Heart left ventricle (tissue), 16 donors: ENCODE measurements at places on chromosomes 1 and 21. TPM values are rescaled to one million over a fixed set of nuclear protein-coding genes. Genes with fewer than 3 reads are reported as not detected.

GRCh38 chr1:35935442-35936388, 4.8 kb downstream of the AGO3 start:
- DNase-seq = no peak

Gene OPRD1
- not detected for total RNA-seq

DNA sequence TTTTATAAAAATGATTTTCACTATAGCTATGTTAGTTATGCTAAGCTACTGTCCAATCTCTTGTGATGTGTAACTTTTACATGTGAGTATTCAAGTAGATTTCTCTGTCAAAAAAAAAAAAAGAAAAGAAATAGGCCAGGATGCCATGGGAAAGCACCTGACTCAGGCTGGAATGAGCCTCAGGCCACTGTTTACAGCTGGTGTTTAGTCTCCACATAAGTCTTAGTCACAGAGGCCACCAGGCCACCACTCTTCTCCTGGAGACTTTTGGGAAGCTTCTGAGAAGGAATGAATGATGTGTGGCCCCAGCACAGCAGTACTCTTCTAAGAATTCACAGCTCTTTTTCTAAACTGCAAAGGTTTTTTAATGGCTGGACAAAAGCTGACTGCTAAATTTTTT, 48.9 kb downstream of the CHML start:
- DNase-seq = no peak

DNA sequence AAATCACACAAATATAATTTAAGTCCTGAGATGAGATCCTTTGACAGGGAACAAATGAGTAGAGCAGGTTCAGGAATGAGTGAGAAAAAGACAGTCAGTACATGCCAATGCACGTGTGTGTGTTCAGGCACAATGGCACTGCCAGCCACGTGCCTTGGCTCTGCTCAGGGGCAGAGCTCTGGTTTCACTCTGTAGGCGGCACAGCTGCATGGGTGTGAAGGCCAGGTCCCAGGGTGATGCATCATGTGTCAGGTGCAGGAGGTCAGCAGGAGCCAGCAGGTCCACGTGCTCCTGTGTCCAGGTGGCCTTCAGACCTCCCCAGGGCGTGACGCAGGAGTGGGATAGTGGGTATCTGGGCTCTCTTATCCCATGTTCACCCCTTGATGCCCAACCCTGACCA, 386.1 kb downstream of the KCNH1 start:
- DNase-seq = no peak

- peak; percentile 87 for DNase-seq
These were observed 25.8 kb downstream of the ABCA4 start for GRCh38 chr1:94095112-94095637.

DNA sequence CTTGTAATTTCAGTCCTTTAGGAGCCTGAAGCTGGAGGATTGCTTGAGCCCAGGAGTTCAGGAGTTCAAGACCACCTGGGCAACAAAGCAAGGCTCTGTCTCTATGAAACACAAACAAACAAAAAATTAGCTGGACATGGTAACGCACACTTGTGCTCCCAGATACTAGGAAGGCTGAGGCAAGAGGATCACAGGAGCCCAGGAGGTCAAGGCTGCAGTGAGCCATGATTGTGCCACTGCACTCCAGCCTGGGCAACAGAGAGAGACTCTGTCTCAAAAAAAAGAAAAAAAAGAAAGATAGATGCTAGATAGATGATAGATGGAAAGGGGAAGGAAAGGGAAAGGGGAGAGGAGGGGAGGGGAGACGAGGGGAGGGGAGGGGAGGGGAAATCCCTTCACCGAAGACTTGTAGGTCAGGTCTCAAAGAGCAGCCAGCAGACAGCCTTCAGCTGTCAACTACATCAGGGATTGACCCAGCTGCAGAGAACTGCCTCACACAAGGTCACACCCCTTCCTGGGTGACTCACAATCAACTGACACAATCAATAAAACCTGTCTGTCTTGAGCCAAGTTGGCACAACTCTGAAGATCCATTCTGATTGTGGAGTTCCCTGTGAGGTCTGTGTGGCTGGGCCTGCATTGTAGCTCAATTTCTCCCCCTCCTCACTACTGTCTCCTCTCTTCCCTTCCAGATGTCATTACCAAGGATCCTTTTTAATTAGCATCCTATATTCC, 200.6 kb downstream of the RGS7 start:
- no peak for DNase-seq

GRCh38 chr1:7219031-7219430, 433.8 kb downstream of the CAMTA1 start:
- no peak for DNase-seq

- DNase-seq = no peak
These were observed 17.0 kb upstream of the PKP1 start for GRCh38 chr1:201266276-201266675.

Gene CFHR2
- total RNA-seq = not detected

DNA sequence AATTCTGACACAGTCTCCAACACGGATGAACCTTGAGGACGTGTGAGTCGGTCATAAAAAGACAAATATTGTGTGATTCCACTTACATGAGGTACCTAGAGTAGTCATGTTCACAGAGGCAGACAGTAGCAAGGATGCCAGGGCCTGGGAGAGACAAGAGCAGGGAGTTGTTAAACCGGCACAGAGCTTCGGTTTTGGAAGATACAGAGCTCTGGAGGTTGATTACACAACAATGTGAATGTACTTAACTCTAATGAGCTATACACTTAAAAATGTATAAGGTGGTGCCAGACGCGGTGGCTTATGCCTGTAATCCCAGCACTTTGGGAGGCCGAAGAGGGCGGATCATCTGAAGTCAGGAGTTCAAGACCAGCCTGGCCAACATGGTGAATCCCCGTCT, 37.8 kb upstream of the NEK2 start:
- DNase-seq = no peak

- no peak for DNase-seq
These were observed 36.7 kb downstream of the CLCA4 start for GRCh38 chr1:86583593-86583992.

DNA sequence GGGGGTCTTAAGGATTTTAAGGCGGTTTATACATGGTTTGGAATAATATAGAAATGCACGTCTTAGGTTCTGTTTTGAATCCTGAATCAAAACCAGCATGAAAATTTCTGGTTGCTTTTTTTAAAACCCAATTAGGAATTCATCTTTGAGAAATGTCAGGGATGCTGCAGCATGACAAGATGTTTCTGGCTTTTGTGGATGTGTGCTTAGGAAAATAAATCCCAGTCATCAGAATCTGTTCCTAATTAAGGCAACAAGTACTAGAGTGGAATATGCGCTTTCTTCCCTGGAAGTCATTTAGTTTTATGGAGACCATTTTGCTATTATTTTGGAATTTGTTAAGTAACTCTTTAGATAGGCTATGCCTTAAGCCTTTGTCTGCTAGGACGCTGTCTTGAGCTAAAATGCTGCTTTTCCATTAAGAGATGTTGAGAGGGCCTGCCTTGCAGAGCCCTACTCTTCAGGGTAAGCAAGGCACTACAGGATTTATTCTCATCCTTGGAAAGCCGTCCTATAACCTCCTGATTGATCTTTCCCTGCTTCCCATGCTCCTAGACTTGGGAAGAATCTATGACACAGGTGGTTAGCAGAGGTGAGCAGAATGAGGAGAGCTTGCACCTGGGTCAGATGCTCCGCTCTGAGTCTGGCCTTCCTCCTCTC, 332.8 kb downstream of the DISC1 start:
- DNase-seq = no peak

Gene BRDT
- total RNA-seq = not detected

GRCh38 chr1:42767510-42768000, 506 bp downstream of the C1orf50 start:
- no peak for DNase-seq
